ENCODE measurements at places on chromosomes 16 and 17.

DNA sequence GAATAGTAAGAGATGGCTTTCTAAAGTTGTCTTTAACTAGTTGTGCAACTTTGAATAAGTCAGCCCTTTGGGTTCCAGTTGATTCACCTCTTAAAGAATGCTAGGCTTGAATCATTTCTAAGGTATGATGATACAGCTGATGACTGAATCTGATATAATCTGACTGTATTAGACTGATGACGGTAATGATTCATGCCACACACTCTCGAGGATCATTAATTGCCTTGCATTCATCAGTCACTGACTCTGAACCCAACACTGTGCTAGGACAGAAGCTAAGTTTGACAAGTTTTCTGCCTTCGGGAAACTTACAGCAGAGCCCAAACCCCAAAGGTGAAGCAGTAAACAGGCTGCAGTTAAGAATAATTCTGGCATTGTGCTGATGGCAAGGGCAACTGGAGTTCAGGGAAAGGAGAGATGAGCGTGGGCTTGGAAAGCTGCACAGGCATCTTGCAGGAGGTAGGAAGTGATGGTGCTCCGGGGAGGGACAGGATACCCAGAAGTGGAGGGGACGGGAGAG is 25.8 kb downstream of the ASIC2 start:
- DNase-seq = no peak

DNA sequence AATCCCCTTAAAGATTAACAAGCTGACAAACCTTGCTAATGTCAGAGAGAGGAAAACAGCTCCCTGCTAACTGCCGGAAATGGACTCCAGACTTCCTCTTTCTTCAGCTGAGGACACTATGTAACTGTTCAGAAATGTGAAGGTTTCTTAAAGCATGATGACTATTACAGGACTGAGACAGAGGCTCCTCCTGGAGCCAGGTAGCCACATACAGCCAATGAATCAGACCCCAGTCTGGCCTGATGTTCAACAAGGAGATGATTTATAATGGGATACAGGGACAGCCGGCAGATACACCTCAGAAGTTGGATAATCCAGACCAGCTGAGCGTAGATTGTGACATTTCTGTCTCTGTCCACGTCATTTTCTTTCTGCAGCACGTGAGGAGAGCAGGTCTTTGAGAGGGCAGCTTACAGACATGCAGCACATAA is 216.2 kb downstream of the HS3ST3A1 start:
- DNase-seq = no peak

- DNase-seq = no peak
These were observed 7.6 kb downstream of the KRTAP1-5 start for GRCh38 chr17:41019415-41019814.

GRCh38 chr16:73608911-73609310 is 561.0 kb upstream of the ZFHX3 start:
- no peak for DNase-seq

- DNase-seq = peak; percentile 33
These were observed 1.5 kb upstream of the FAAP100 start for GRCh38 chr17:81553616-81554181.

All from effector CD8-positive, alpha-beta T cell (primary cell).